NCI-H1694 (cell line): ENCODE measurements at places on chromosomes 16 and 17.

DNA sequence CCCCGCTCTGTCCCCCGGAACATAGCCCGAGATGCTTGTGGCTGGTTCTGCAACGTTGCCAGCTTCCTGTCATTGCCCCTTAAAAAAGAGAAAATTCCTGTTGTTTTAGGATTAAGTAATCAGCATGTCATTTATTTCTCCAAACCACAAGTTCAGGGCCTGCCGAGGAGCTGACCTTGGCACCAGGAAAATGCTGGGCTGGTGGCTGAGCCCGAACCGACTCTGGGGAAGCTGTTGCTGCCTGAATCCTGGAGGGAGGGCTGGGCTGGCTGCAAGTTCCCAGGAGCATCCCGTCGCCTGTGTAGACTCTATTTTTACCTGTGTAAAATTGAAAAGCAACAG lies 130.9 kb upstream of the FOXF1 start:
- no peak for DNase-seq

DNA sequence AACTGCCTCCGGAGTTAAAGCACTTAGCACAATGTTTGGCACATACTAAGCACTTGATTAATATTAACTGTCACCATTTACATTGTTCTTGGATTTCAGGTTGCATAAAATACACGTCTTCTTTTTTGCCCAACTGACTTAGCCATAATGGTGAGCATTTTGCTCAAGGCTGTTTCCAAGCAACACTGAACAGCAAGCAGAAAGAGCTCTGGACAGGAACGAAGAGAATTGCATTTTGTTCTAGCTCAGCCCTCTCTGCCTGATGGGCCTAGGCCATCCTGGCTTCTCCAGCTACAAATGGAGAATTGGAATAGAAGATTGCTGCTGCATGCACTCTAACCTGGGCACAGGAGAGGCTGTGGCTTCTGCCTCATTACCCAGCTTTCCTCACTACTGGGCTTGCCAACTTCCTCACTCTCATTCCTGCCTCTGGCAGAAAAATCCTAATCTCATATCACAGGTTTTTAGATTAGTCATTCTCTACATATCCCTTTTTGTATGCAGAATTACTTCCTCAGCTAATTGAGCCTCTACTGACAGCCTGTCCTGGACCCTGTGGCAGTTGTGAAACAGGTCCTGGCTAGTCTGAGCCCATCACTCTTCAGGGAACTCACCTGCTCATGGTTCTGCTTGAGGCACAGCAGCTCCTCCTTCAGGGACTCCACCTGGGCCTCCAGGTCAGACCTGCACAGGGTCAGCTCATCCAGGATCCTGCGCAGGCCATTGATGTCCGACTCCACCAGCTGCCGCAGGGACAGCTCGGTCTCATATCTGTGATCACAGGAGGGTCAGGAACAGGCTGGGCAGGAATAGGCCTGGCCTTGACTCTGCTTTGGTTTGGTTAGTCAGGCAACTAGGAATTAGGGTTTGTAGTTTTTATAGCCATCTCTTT lies 2.5 kb downstream of the KRT33A start:
- no peak for DNase-seq

GRCh38 chr16:50371936-50372595 lies 3.3 kb upstream of the BRD7 start:
- DNase-seq: no peak

DNA sequence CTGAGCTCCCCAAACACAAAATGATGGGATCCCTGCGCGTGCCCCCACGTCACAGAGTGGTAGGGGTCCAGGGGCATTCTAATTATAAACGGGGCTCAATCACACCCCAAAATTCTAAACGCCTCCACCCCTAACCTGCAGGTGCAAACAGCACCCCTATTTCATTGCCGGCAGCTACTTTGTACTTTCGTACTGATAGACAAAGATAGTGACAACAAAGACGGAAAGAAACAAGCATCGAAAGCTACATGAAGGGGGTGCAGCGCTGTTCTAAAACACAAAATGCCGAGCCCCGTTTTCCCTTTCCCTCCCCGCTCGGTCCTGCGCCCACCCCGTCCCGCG lies 13.9 kb downstream of the MIS12 start:
- DNase-seq: no peak

DNA sequence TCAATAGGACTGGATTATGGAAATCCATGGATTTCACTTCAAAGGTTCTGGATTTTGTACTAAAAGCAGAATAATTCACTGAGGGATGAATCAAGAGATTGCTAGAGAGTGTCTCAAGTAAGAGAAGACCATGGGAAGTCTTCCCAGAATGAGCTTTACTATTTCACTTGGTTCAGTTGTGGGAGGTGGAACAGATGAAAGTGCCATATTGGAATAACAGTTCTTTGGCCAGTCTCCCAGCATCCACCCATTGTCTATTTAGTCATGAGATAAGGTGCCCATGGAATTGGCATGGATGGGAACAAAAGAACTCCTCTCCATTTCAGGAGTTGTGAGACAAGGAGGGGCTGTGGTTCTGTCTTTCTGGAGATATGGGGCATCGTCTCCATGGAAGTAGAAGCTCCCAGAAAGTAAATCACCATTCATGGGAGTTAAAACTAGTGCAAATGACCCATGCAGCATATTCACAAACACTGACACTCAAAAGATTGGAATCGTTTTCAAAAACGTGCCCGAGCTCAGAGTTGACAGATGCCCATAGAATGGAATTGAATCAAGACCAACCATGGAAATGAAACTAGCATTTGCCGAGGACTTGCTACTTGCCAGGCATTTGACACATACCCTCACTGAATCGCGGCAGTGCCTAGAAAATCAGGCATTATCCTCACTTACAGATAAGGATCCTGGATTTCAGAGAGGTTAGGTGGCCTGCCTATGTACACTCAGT lies 36.2 kb upstream of the CLEC3A start:
- no peak for DNase-seq

GRCh38 chr17:73290399-73291259 lies 21.2 kb downstream of the CDC42EP4 start:
- DNase-seq: no peak

DNA sequence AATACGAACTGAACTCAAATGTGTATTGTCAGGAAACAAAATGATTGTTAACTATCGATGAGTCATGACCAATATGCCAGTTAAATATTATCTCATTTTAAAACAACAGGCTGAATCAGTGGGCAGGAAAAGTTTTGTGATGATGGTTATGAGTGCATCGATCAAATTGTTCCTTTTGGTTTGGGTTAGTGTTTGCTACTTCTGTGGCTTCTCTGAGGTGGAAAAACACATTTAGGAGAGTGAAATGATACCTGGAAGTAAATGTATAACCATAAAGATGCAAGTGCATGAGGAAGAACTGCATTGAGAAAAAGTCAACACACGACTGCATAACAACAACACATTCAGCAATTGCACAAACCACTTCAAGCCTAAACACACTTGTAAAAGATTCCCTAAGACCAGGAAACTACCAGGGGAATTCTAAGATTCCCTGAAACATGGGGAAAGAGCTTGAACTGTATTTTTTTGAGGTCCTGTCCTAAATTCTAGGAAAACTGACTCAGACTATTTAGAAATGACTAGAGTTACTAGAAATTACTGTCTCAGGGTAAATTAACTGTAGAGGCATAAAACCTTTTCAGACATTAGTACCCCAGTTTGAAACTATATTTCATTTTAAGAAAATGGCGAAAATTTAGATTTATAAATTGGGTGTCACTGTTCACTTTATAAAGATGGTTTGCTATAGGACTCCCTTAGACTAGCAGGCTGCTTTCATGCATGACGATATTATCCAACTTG lies 44.8 kb downstream of the CDYL2 start:
- no peak for DNase-seq

DNA sequence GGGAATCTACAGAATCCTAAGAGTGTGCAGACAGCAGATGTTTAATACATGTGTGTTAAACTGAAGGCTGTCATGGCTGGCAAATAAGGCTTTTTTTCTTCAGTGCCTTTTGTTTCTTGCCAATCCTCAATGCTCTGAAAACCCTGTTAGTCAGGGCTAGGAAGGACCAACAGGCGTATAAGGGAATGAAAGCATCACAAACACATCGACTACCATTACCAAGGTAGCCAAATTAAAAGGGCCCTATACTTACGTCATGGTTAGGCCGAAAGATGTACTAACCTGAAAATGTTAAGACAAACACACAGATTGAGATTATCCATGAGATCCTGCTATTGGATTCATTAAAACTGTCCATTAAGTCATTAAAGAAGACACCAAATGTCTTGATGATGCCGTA lies 13.1 kb downstream of the SLC16A6 start:
- DNase-seq: no peak

- no peak for DNase-seq
These were observed 47.8 kb upstream of the NLRP1 start for GRCh38 chr17:5631958-5632590.

- no peak for DNase-seq
These were observed 72.1 kb upstream of the RCVRN start for GRCh38 chr17:9977180-9977575.
